ENCODE measurements at places on chromosomes 1 and 21.

- no peak for DNase-seq
Observed at GRCh38 chr1:152367436-152367835, 7.6 kb upstream of the FLG2 start.

- DNase-seq: no peak
Observed at GRCh38 chr1:81298266-81298665, 502.5 kb upstream of the ADGRL2 start.

DNA sequence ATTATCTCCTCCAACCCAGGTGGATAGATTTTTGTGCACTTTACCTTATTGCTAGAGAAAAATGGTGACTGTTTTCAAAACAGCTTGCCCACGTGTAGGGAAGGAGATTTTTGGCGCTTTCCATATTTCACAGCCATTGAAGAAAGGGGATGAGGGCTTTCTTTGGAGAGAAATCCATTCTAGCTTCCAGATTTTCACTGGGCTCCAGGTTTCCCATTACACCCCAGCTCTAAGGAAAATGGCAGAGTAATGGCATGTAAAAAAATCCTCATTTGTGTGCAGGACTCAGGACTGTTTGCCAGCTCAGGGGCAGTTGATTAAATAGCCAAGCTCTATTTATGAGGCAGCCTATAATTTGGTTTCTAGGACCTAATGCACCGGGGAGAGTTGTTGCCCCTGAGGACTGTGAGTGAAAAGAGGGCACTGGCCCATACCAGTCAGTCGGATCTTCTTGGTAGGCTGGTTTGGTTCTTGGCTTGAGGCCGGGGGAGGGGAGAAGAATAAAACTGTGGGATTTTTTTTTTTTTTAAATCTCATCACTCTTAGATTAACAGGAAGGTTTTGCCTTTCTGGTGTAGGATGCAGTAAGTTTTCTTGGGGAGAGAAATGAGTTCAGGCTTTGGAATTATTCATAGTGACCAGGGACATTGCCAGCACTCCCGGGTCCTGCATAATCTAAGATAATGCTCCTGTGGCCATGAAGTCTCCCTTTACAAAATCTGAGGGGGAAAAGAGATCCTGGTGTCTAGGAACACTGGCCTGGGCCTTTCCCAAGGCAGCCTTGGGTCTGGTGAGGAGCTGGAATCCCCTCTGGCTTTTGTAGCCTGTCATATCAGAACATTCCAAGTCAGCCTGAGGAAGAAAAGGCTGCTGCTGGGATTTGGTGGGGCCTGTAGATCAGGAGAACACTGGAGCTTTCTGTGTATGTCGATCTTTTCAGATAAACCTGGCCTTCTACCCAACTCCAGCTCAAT, 1.9 kb upstream of the ARID1A start:
- no peak for DNase-seq

- DNase-seq: no peak
Observed at GRCh38 chr1:219847215-219847855, 81.0 kb downstream of the SLC30A10 start.
